ENCODE measurements at places on chromosomes 4 and X.

GRCh38 chr4:9762823-9763475 lies 18.5 kb upstream of the DRD5 start:
- peak; percentile 34 for DNase-seq

GRCh38 chrX:21616386-21616785 lies 41.7 kb downstream of the KLHL34 start:
- DNase-seq = no peak

- no peak for DNase-seq
Observed at GRCh38 chrX:148049441-148049840, 68.3 kb downstream of the FMR1NB start.

DNA sequence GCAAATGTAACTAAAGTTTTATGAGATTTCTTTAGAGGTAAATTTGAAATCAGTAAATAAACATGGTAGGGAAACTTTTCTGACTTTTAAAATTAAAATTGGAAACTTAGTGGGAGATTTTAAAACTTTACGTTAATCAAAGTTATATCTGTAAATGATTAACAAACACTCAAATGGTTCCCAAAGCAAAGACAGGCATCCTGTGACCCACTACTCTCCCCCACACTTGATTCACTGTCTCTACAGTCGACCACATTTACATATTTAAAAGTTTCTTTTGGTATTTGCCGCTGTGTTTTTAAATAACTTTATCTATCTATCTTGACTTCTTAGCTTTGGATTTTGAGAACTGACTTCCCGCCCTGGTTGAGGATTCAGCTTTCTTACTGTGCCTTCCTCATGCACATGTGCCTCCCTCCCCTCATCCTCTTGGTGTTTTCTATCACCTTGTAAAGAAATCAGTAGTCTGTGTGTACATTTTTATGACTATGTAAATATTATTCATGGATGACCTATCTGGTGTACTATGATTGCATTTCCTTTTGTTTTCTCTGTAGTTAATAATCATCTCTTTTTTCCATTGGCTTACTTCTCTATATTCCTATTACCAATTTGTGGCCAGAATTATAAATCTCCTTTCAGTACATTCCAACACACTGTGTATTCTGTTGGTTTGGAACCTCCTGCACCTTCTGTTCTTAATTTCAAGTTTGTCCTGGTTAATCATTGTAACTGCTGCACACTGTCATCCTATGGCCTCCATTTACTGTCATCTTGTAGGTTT lies 72.6 kb downstream of the WWC2 start:
- DNase-seq = no peak

GRCh38 chrX:69932323-69932722 lies 117.4 kb downstream of the AWAT2 start:
- no peak for DNase-seq

DNA sequence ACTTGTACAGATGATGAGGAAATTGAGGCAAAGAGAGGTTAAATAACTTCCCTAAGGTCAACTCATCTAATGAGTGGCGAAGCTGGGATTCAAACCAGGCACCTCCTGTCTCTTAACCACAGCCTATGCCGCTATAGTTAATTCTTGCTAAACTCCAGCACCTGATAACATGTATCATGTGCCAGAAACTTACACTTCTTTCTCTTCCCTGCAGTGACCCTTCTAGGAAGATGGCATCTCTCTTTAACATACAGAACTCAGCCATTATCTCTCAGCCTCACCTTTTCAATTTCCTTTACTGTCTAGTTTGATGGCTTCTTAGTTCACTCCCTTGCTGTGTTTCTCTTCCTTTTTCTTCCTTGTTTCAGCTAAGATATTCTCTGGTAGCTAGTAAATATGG lies 2.5 kb downstream of the VBP1 start:
- no peak for DNase-seq

GRCh38 chr4:171594293-171594692 lies 218.9 kb upstream of the GALNTL6 start:
- no peak for DNase-seq

DNA sequence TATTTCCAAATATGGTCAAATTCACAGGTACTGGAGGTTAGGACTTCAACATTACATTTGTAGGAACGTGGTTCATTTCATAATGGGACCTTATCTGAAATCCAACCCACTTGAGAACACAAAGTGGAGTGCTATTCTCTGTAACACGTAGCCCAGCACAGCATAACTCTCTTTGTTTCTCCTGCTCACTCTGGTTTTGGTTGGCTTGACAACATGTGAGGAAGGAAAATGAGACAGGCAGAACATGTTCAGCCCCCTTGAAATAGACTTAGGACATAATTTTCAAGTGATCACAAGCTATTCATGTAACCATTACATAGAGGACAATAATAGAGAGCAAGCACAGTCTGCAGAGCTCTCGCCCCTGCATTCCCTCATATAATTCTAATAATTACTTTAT lies 115.1 kb upstream of the SMIM10 start:
- no peak for DNase-seq

DNA sequence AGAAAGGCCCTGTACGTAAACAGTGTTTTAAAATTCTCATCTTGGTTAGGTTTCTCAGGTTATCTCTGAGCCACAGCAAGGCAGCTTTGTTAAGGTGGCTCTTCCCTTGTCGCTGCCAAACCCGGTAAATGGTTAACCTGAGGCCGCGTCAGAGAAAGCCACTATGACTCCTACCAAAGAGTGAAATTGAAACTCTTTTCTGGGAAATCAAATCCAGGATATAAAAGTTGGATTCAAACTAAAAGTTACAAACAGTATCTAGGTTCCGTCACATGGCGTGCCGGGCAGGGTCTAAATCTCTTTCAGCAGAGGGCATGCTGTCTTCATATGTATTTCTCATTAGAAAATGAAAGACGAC lies 433 bp downstream of the MMAA start:
- no peak for DNase-seq

GRCh38 chrX:44914532-44915198 lies 41.7 kb downstream of the KDM6A start:
- DNase-seq = no peak

GRCh38 chr4:23412701-23413100 lies 477.1 kb downstream of the PPARGC1A start:
- DNase-seq = no peak

DNA sequence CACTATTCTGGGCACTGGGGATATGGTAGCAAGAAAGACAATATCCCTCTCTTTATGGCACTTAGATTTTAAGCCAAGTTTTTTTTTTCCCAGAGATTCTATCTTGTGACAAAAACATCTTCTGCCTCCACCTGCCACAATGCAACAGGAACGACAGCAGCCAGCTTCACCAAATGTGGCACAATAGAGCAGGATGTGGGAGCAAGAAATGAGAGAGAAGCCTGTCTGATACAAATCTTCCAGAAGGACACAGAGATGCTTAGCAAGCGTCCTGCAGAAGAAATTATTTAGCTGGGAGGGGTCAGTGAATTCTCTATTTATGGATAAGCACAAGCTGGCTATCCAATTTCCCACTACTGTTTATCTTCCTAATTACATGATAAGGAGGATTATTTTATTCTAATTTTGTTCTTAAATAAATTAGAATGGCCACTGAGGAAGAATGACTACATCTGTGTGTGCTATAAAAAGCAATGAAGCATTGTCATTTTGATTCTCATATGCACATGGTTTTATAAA lies 27.1 kb upstream of the ZNF330 start:
- DNase-seq = no peak

- DNase-seq = no peak
Observed at GRCh38 chr4:115366390-115366789, 253.0 kb upstream of the NDST4 start.

DNA sequence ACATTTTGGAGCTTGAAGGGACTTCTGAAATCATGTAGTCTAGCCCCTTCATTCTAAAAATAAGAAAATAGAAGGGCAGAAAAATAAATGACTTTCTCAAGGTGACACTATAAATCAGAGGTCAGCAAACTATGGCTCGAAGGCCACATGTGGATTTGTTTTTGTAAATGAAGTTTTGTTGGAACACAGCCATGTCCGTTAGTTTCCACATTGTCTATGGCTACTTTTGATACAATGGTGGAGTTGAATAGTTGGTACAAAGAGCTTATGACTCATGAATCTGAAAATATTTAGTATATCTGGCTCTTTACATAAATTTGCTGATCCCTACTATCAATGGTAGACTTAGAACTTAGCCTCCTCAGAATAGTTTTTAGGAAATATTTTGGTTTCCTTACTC lies 302.4 kb upstream of the PRPS2 start:
- DNase-seq = peak; percentile 11

All from HS-27A (cell line).